ENCODE measurements at places on chromosomes 2 and 18. TPM values are rescaled to one million over a fixed set of nuclear protein-coding genes. Genes with fewer than 3 reads are reported as not detected.

DNA sequence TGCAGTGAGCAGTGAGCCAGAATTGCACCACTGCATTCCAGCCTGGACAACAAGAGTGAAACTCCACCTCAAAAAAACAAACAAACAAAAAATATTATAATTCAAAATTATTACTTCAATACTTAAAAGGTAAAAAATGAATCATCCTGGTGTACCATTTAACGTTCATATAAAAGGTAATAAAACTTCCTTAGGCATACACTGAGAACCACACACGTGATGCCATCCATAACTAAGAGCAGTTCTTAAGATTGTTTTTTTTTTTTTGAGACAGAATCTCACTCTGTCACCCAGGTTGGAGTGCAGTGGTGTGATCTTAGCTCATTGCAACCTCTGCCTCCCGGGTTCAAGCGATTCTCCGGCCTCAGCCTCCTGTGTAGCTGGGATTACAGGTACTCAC lies 29.4 kb downstream of the YWHAQ start:
- no peak for DNase-seq

GRCh38 chr2:69013142-69013839 lies at the start of gene ANTXR1:
TSS of gene ANTXR1 (plus strand) at chr2:69013179. CDS start at chr2:69013500, 321 bp downstream.
- DNase-seq = peak; percentile 8

- no peak for DNase-seq
Observed at GRCh38 chr2:163737190-163737439, 1.3 kb upstream of the FIGN start.

- DNase-seq = no peak
Observed at GRCh38 chr2:75994759-75995158, 284.0 kb upstream of the GCFC2 start.

DNA sequence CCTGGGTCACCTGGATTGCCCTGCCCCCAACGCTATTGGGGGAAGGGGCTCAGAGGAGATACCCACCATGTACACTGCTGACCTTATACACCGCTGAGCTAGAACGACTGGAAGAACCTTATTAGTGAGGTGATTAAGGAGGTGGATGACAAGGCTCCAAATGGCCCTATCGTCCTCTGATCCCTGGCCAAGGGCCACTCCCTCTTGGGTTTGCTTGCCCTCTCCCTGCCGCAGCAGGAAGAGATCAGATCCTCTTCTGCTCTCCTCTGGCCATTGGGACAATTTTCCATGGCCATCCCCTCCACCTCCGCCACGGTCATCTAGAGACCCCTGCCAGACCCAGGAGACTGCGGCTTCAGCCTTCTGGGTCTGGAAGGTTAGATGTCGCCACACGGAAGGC lies 1.2 kb downstream of the ZNF514 start:
- DNase-seq = no peak

- no peak for DNase-seq
Observed at GRCh38 chr2:222912117-222912516, 51.3 kb downstream of the ACSL3 start.

- DNase-seq = no peak
Observed at GRCh38 chr2:222492683-222493082, 68.3 kb downstream of the SGPP2 start.

DNA sequence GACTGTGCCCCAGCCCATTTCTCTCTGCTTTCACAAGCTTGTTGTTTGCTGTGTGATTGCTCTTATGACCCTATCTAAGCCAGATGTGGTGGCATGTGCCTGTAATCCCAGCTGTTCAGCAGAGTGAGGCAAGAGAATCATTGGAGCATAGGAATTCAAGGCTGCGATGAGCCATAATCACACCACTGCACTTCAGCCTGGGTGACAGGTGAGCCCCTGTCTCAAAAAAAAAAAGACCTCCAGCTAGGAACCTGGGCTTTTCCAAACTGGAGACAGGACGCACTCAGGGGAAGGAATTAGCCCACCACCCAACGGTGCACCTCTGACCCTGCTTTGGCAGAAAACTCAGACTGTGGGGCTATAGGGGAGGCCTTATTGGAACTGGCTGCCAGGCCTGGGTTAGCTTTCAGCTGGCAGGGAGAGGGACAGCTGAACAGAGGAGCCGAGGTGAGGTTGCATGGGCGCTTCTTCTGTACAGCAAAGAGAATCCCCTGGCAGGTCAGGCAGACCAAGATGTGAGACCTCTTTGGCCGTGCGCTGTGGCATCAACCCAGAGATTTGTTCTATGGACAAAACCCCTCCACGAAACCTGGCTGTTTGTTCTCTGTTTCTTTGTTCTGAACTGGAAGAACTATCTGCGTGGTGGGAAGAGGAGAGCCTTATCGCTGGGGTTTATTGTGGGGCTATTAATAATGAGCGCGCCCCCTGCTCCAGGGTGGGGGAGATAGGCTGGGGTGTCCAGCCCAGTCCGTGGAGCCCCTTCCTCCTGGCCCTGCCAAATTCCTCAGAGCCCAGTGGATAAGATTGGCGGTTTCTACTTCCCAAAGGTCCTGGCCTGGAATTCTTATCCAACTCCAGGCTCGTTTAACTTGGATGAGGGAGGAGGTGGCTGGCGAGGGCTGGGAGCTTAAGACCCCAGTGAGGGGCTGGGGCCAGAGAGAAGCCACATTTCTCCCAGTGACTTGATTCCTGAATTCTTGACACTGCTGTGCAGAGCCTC lies 38.8 kb upstream of the SMAD7 start:
- DNase-seq = no peak

DNA sequence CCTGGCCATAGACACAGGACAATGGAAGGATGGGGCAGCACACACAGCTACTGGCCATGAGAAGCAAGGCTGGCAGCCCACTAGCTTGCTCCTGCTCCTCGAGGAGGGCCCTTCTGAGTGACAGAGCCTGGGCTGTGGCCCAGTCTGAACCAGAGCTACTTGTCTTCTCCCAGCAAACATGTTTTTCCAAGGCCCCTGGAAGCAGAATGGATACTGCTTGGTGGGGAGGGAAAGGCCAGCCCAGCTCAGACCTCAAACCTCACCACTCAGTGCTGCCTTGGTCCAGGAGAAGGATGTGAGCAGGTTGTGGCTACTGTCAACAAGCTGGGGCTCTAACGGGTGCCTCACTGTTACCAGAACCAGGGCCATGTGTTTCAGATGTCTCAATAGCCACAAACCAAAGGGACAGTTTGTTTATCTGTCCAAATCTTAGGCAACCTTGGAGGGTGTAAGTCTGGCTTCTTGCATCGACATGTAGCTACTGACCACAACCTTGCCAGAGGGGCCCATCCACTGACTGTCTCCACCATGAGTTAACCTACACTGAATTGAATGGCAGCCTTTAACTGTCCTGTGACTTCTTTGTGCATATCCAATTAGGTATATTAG lies 98.6 kb downstream of the TGFA start:
- no peak for DNase-seq

GRCh38 chr2:54957321-54957999 lies 92.8 kb downstream of the RTN4 start:
- DNase-seq = no peak

DNA sequence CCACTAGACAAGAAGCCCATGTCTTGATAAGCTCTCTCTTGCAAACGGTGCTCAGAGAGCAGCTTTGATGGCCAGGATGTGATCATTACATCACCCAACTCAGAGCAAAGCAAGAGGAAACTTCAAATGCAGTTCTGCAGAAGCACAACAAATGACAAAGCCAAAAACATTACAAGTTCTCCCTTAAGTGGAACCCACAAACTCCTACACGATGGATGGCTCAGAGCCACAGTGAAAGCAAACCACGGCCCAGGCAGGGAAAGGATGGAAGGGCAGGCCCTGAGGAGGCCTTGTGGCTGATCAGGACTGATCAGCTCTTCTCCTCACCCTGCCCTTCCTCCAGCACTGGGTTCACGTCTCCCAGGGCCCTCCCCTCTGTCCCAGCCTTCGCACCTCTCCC lies 326.4 kb downstream of the EIPR1 start:
- DNase-seq = no peak

- no peak for DNase-seq
Observed at GRCh38 chr2:74554820-74555531, 456 bp downstream of the DOK1 start.

DNA sequence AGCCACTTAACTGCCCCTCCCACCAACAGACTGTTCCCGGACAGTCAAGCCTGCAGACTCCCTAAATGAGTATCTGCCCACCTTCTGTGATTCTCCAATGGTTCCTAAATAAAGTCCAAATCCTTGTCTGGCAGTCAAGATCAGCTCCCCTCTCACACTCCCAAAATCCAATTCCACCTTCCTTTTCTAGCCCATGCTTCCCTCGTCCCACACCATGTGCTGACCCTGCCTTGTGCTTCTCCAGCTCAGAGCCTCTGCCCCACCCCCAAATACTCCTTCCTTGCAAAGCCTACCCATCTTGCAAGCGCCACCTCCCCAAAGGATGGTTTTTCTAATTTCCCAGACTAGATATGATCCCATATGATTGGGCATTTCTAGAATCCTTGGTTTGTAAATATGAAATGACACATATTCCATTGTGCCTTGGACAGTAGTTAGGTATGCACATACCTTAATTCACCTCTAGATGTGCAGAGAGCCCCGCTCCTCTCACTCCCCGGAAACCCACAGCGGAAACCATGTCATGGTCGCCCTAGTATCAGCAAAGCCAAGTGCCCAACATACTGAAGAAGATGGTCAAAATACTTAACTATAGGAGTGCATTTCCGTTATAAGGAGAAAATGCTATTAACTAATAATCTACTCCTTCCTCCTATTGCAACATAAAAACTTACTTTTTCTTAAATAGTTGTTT lies 97.2 kb downstream of the KCTD1 start:
- DNase-seq = no peak

- no peak for DNase-seq
Observed at GRCh38 chr2:627926-628560, 49.2 kb downstream of the TMEM18 start.

DNA sequence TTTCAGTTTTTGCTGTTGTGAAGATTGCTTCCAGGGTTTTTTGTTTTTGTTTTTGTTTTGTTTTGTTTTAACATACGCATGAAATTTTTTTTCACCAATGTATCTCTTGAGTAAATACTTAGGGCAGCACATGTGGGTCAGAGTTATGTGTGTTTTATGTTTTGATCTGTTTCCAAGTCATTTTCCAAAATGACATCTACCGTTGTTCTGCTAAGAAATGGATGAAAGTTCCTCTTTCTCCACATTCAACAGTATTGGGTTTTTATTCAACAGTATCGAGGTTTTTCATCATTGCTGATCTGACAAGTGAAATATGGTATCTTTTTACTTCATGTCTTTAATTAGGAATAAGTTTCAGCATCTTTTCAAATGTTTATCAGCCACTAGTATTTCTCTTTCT lies 16.7 kb downstream of the RNF144A start:
- no peak for DNase-seq

- no peak for DNase-seq
Observed at GRCh38 chr2:82254728-82255127, 1950.2 kb upstream of the LRRTM1 start.

GRCh38 chr2:128512379-128513115 lies 193.9 kb upstream of the HS6ST1 start:
- DNase-seq = no peak

DNA sequence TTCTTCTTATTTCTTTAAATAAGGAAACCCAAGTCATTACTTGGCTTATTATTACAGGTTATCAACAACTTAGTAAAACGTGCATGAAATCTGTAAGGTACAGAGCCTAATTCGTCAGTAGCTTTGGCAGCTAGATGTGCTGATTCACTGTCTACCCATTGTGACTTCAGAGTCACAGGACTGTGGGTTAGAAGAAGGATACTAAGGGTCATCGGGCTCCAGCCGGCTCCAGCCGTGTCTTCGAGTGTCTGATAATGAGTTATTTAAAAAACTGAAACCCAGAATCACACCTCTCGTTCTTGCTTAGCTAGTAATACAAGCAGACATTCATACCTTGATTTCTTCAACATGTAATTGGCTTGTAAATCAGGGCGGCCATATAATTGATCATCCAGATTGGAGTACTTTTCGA lies 170.5 kb downstream of the FMNL2 start:
- no peak for DNase-seq

DNA sequence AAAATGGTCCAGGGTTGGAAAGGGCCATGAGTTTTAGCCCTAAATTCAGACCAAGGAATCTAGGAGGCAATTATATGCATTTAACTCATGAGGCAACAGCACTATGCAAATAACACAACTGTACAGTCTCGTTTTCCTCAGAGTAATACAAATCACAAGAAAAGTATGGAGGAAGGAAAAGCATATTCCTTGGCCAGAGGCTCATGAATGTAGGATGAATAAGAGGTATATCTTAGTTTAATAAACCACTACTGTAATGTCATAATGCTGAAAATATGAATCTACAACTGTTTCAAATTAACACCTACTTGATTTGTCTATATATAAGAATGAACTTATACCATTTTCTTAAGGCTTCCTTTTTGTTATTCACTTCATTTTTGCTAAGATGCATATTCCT lies 252.5 kb upstream of the TANK start:
- DNase-seq = no peak

GRCh38 chr2:220296174-220296573 lies 668.7 kb downstream of the SLC4A3 start:
- DNase-seq = no peak

- DNase-seq = no peak
Observed at GRCh38 chr2:181585732-181586131, 71.2 kb downstream of the CERKL start.

DNA sequence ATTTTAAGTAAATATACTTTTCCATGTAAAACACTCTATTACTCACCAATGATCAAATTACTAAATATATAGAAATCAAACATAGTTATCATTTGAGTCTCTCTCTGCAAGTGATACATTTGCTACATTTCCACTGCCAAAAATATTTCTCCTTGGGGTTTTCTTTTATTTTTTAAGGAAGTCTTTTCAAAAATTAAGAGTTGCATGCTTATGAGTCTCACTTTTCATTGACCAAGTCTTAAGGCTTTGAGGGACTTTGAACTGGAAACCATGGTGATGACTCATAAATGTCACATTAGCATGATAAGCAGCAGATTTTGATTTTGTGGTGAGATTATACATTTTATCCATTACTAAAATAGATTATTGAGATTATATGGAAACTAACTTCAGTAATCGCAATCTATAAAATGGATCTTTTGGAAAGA lies 152.9 kb downstream of the FAM124B start:
- DNase-seq = no peak

DNA sequence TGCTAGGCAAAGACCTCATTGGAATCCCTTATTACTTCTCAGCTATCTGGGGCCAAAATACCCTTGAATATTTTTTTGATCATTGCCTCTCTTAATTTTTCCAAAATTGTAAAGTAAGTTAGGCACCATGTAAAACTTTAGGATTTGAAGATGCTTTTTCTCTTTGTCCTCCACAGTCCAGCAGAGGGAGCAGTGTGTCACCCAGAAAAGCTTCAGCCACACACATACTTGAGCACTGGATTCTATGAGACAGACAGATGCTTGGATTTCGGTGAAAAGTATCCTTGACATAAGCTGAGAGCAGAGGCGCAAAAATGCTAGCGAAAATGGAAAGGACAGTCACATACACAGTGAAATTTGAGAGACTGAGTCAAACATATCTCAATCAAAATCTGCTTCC lies 74.7 kb upstream of the KCNJ3 start:
- DNase-seq = no peak

GRCh38 chr2:104125096-104125495 lies 728.8 kb upstream of the POU3F3 start:
- DNase-seq = no peak

HIBCH gene
- total RNA-seq = 19.4 TPM

GLI2 gene
- not detected for total RNA-seq

PLCD4 gene
- total RNA-seq = 0.43 TPM

ARL6IP6 gene
- total RNA-seq = 14.8 TPM

FAM237A gene
- total RNA-seq = not detected

VSNL1 gene
- not detected for total RNA-seq

ALPI gene
- total RNA-seq = not detected

TMEM178A gene
- not detected for total RNA-seq

TUBA3E gene
- not detected for total RNA-seq

IL37 gene
- not detected for total RNA-seq

ARMC9 gene
- total RNA-seq = 1.9 TPM

BCL2 gene
- 123 TPM for total RNA-seq

NAT8 gene
- not detected for total RNA-seq
